NCI-H2107 (cell line): ENCODE measurements at places on chromosomes 12 and 14.

GRCh38 chr12:11787437-11787836, 138.0 kb downstream of the ETV6 start:
- no peak for DNase-seq

- no peak for DNase-seq
These were observed 87.8 kb upstream of the PSMC1 start for GRCh38 chr14:90168425-90169105.

DNA sequence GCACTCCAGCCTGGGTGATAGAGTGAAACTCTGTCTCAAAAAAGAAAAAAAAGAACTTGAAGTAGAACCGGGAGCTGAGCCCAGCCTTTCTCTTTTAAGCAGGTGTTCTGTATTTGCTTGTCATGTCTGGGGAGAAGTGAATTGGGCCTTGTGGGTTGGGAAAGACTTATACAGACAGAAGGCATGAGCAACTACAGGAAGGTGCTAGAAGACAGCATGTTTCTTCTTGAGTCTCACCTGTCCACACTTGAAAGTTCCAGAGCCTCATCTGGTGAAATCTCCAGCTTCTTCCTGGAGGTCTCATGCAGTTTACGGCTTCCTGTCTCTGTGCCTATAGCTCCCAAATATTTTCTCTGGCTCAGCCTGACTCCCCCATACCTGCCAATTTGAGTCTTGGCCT, 2.5 kb downstream of the PGAM5 start:
- no peak for DNase-seq

- peak; percentile 45 for DNase-seq
These were observed 6.6 kb upstream of the IKZF4 start for GRCh38 chr12:56014205-56014604.

DNA sequence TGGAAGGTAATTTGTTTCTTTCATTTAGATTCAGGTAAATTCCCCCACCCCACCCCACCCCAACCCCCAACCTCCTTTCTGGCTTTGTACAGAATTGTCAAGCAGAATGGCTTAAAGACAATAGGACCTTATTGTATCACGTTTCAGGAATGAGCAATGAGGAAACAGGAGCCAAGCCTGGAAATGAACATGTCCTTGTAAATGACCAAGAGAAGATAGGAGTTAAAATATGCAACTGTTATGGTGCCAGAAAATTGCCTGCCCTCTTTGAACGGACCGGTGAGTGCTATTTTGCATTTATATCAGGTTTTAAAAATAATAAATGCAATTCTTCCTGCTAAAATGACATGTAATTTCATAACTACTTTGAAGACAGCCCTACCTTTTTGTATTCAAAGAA, 141.6 kb upstream of the PELI2 start:
- DNase-seq: no peak

- peak; percentile 68 for DNase-seq
These were observed 103.3 kb downstream of the RBM19 start for GRCh38 chr12:113862590-113863454.

DNA sequence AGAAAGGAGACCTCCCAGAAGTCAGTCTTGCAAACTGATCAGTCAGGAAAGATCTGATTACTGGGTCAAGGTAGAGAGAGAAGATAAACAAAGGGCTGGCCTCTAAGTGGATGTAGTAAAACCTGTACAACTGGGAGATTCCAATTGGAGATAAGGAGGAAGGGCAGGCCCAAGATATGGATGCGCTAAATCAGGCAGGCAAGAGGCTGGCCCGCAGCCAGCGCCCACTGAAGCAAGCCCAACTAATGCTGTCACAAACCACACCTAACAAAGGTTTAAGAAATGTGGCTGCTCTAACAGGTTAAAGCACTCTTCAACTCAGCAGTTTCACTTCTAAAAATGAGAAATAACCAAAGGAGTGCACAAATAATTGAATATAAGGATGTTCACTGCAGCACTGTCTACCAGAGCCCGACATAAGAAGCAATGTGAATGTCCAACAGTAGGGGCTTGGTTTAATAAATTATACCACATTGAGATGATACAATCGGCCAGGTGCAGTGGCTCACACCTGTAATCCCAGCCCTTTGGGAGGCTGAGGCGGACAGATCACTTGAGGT, 4.7 kb downstream of the GLTP start:
- no peak for DNase-seq

DNA sequence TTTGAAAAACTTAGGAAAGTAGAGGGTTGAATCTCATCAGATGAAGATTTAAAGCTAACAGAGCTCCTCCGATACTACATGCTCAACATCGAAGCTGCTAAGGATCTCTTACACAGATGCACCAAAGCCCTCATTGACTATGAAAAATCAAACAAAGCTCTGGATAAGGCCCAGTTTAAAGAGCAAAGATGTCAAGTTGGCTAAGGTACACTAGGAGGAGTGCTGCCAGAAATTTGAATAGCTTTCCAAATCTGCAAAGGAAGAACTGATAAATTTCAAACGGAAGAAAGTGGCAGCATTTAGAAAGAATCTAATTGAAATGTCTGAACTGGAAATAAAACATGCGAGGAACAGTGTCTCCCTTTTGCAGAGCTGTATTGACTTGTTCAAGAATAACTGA, 141.2 kb downstream of the SLC5A8 start:
- DNase-seq: no peak

DNA sequence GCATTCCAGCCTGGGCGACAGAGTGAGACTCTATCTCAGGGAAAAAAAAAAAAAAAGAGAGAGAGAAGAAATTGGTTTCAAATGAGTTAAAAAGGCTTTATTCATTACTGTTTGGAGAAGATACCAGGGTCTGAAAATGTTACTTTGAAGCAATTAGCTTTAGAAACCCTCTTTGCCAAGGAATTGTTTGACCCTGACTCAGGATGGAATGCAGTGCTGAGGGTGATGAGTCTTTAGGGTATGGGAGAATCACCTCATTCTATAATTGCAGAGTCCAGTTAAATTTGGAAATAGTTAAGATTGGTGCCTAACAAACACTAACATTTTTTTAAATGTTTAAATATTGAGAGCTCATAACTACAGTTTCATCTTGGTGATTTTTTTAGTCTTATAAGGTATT, 13.3 kb downstream of the RAP1B start:
- no peak for DNase-seq

- DNase-seq: peak; percentile 53
These were observed 48.5 kb downstream of the CDC42BPB start for GRCh38 chr14:103008768-103009357.

- no peak for DNase-seq
These were observed 63.6 kb downstream of the STXBP6 start for GRCh38 chr14:24986206-24986893.

GRCh38 chr14:68726093-68726695, 66.7 kb downstream of the ZFP36L1 start:
- DNase-seq: no peak

GRCh38 chr12:106131676-106132075, 7.1 kb downstream of the NUAK1 start:
- no peak for DNase-seq

DNA sequence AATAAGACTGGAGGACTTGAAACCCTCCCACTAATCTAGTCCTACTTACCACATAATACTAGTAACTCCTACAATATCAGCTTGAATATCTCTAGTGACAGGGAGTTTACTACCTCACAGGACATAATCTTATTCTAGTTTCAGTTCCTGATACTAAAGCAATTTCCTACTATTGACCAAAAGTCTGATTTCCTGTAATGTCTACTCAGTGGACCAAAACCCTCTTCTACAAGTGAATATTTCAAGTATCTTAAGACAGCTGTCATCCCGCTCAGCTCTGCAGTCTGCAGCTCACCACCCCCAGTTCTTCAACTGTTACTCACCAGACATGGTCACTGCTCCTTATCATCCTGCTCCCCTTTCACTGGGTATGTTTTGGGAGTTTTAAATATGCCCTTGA, 70.8 kb upstream of the TMCC3 start:
- no peak for DNase-seq

- no peak for DNase-seq
These were observed 131.3 kb downstream of the KTN1 start for GRCh38 chr14:55711175-55711811.

DNA sequence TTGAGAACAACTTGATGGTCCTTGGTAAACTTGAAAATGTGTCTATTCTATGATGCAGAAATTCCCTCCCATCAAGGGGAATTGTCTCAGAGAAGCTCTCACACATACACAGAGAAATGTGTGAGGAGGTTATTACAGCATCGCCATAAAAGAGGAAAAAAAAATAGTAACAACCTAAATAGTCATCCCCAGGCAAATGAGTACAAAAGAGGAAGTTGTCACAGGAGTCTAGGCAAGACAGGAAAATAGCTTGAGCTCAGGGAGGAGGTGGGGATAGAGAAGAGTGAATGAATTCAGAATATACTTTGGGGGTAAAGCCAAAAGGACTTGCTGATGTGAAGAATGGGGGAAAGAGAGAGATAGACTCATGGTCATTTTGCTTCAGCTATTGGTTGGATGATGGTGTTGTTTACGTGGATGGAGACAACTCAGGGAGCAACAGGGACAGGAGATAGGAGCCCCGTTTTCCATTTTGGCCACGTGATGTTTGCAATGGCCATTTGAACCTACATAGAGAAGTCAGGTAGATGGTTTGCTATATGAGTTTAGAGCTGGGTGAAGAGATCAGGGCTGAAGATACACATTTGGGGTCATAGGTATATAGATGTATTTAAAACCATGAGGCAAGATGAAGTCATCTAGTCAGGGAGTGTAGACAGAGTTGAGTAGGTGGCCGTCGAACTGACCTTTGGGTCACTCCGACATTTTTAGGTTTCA, 20.3 kb downstream of the LRRC74A start:
- DNase-seq: no peak

DNA sequence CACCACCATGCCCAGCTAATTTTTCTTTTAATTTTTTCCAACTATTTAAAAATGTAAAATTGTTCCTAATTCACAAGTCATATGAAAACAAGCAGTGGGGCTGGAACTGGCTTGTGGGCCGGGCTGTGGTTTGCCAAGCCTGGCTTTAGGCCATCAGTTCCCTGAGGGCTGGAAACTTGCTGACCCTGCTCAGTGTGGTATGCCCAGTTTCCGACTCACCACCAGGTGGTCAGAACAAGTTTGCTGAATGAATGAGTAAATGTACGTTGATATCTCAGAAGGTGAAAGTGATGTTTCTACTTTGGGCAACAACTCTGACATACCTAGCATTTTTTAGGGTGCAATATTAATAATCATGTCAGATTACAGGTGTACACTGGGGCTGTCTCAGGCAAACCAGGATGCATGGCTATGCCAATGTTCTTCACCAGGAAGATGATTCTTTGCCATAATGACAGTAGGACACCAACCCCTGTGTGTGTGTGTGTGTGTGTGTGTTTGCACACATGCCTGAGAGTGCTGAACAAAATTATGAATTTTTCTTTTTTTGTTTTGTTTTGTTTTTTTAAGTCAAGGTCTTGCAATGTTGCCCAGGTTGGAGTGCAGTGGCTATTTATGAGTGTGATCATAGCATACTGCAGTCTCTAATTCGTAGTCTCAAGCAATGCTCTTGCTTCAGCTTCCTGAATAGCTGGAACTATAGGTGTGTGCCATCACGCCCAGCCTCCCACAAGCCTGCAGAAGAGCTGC, 106.1 kb downstream of the PTPN11 start:
- DNase-seq: no peak

- DNase-seq: no peak
These were observed 125.5 kb downstream of the ZFP36L1 start for GRCh38 chr14:68667313-68667791.

DNA sequence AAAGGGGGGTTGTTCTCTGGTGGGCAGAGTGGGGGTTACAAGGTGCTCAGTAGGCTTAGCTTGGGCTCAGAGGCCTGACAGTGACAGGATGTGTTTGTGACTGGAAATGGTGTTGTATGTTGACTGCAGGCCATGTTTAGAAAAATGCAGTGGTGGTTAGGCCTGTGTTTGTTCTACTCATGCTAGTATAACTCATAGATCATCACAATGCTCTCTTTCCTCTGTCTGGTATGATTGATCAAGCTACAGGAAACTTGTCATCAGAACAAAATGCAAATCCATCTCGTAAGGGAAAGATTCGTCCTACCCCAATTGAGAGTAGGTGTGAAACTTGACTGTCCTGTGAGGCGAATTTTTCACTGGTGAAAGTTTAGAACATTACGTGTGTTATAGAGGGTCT, 11.8 kb downstream of the TPH2 start:
- no peak for DNase-seq

DNA sequence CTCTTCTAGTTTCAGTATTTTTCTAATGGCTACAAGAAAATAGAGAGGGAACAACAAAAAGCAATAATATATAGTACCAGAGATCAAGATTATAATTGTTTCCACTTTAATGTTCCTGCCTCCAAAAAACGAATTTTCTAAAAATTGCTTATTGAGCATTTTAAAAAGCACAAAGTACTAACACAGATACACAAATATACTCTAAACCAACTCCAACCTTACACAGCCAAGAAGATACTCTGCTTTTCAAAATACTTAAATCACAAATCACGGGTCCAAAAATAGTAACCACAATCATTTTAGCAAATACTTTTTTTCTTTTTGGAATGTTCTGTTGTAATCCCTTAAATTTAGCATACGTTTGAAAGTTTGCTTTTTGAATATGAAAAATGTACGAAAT, 2.0 kb downstream of the YAF2 start:
- DNase-seq: no peak

- DNase-seq: no peak
These were observed 129.6 kb downstream of the PAPOLA start for GRCh38 chr14:96631621-96632362.

DNA sequence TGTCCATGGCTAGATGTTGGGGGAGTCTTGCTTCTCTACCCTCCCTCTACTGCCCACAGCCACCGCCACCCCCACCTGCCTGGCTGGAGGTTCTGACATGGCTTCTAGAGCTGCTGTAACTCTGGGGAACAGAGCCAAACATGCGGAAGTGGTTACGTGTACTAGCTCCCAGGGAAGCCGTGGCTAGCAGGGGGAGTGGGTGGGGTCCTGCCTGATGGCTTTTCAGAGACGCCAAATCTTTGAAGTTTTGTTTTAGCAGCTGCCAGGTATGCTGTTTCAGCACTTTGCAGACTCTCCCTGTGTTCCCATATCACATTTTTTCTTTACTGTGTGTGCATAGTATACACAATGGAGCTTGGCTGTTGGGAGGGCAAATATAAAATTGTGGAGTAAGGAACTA, 150.3 kb downstream of the TGFB3 start:
- no peak for DNase-seq

DNA sequence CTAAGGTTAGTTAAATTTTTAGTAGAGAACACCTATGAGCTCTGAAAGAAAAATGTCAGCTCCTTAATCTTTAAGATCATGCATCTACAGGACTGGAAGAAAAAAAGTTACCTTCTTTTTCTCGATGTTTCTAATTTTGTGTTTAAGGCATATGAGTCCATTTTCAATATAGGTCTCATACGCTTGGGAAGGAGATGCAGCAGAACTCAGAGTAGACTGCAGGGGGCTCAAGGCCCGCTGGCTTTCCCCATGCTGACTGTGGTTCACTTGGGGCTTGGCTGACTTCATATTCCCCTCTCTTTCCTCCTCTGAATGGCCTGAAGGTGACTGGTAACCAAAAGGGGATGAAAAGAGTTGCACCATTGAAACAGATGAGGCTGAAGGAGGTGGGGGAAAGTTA, 1.5 kb downstream of the CAPRIN2 start:
- no peak for DNase-seq

GRCh38 chr12:47238669-47239114, 158.9 kb upstream of the AMIGO2 start:
- DNase-seq: no peak
